CD4-positive, alpha-beta T cell (primary cell): ENCODE measurements at places on chromosomes 2 and 18.

DNA sequence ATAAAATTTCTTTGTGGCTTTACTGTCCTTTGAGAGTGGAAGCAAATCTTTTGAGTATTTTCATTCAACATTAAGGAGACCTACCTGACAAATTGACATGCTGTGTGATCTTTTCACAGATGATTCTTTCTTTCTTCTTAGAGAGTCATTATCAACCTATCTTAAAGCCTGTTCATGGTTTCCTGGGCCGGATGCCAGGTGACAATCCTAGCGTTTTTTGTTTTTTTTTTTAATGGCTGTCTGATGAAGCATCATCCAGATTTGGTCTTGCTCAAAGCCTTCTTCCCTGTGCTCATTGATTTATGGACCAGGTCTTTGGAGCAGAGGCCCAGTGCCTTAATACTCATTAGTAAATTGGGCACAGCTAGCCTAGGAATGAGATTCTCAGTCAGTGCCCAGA is 9.8 kb upstream of the MGAT5 start:
- no peak for DNase-seq

DNA sequence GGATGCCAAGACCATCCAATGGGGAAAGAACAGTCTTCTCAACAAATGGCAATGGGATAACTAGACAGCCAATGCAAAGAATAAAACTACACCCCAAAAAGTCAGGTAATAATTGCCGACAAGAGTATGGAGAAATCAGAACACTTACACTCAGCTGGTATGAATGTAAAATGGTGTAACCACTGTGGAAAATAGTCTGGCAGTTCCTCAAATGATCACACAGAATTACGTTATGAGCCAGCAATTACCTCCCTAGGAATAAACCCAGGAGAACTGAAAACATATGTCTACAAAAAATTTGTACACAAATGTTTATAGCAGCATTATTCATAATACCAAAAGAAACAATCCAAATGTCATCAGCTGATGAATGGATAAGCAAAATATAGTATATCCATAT is 8.8 kb downstream of the IWS1 start:
- no peak for DNase-seq

- no peak for DNase-seq
These were observed 69.2 kb downstream of the SS18 start for GRCh38 chr18:26021061-26021754.

DNA sequence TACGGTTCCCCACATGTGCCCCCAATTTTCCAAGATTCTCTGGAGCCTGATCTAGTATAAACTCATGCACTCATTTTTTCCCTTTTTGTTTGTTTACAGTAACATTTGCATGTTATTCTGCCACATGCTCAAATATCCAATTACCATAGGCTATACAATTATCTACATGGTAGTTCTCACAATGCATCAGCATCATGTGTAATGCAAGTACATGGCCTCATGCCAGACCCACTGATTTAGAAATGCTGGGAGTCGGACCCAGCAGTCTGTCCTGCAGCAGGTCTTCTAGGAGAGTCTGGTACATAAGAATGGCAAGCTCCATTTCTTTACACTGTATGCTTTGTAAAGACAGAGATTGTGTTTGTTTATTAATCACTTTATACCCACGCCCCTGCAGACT is 107.7 kb downstream of the CBLN2 start:
- no peak for DNase-seq

DNA sequence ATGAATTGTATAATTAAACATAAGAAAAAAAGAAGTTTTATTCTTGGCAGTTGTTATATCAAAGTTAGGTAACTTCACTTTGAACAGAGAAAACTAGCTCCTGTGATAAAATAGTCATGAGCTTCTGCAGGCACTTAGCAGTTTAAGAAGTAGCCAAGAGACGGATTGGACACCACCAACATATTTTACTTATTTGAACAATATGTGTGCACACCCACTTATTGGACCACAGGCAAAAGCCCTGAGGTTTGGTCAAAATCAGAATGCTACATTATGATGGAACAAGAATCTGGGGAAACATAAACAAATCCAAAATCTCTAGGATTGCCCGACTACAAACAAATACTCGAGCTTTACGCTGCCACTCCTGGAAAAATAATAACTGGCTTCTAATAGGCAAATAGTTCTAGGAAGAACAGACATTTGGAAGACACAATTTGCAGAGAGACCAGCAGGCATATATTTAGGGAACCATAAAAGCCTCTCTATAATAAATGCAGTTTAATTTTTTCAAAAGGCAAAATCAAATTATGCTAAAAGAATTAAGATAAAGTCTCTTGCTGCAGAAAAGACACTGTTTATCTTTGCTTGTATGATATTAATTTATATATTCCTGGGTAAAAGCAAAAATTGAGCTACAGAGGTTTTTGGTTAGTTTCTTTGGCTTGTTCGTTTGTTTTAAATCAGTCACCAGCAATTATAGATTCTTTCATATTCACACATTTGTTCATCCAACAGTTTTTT is 117.9 kb downstream of the CDC42EP3 start:
- no peak for DNase-seq

GRCh38 chr2:156385242-156385641 is 50.9 kb upstream of the GPD2 start:
- no peak for DNase-seq

GRCh38 chr2:238484522-238485452 is 58.1 kb downstream of the ASB1 start:
- DNase-seq, result no peak

GRCh38 chr18:32520771-32521170 is 50.1 kb upstream of the GAREM1 start:
- DNase-seq, result no peak

DNA sequence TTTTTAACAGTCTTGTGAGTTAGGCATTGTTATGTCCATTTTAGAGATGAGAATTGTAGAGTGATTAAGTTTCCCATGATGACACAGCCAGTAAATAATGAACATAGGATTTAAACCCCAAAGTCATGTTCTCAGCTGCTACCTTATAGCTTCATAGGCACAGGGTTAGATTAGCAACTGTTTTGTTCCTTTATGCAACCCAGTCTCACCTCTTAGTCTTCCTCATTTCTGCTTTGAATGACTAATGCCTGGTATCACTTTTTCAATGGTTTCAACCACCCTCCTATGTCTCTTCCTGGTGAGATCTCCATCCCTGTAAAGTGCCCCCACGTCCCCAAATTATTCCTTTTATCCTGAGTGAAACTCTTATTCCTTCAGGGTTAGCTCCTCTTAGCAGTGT is 44.3 kb downstream of the MFSD6 start:
- DNase-seq, result no peak

GRCh38 chr2:21165350-21165749 is 41.6 kb downstream of the TDRD15 start:
- DNase-seq, result no peak

- DNase-seq, result no peak
These were observed 21.7 kb upstream of the GRP start for GRCh38 chr18:59198215-59198614.

DNA sequence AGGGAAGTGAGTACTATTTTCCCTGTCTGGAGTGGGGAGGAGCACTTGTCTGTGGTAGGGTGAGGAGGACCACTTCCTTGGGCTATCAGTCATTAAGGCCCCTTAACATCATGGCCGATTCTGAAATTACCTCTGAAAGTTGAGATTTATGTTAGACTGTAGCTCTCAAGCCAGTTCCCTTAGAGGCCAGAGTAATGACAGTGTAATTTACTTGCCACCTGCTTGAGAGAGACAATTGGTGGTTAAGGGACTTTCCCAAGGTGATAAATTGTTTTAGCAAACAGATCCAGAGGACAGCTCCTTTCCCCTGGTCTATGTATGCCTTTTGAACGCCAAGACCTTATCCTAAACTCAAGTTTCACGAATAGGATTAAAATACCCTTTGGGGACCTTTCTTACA is 56.1 kb downstream of the NEDD4L start:
- DNase-seq, result no peak

DNA sequence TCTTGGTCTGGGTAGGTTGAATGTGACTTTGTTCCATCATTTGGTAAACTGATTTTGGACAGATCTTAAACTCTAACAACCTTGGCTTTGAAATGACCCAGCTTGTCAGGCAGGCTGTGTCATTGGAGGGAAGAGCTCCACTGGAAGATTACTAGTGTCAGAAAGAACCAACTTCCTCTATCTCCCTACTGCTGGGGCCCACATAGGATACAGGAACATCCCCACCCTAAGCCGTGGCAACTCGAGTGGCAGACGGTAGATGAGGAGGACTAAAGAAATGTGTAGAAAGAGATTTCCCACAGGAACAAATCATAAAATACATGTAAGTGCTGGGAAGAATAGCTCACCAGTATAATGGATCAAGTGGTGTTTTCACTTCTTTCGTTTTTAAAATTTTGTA is 4.3 kb upstream of the G6PC2 start:
- no peak for DNase-seq

- no peak for DNase-seq
These were observed 54.1 kb downstream of the ASXL2 start for GRCh38 chr2:25824216-25824615.
